ENCODE measurements at places on chromosomes 1 and 21. TPM values are rescaled to one million over a fixed set of nuclear protein-coding genes. Genes with fewer than 3 reads are reported as not detected.

Gene FMOD
- 0.33 TPM for total RNA-seq

Gene EXOSC10
- total RNA-seq: 62.9 TPM

Gene VWA1
- total RNA-seq: 5.1 TPM

Gene LCE1D
- total RNA-seq: not detected

Gene PCAT6
- total RNA-seq: not detected

Gene PLA2G2A
- total RNA-seq: not detected

Gene WDR77
- 65.0 TPM for total RNA-seq

Gene ZNF648
- total RNA-seq: not detected

Gene CA6
- not detected for total RNA-seq

Gene KCNE1
- 0.12 TPM for total RNA-seq

Gene PLPPR5
- total RNA-seq: 0.89 TPM

Gene RNF186
- total RNA-seq: 0.12 TPM

Gene MCOLN3
- 3.8 TPM for total RNA-seq

Gene LCE1B
- not detected for total RNA-seq

Gene SPTA1
- not detected for total RNA-seq

Gene TSPAN2
- 1.7 TPM for total RNA-seq

All from uterine smooth muscle cell (primary cell).